Stimulated activated CD4-positive, alpha-beta T cell treated with anti-CD3 and anti-CD28 coated beads, Interleukin-1b, Interleukin-23, amount 100 ng/mL, for 24 hours (primary cell): ENCODE measurements at places on chromosomes 4 and X.

- DNase-seq: no peak
Measured at GRCh38 chr4:185566972-185567371, 31.7 kb upstream of the PDLIM3 start.

- DNase-seq: no peak
Measured at GRCh38 chrX:40320819-40321218, 223.1 kb upstream of the BCOR start.

- DNase-seq: no peak
Measured at GRCh38 chr4:137299281-137299680, 233.0 kb downstream of the PCDH18 start.

GRCh38 chrX:362351-362750 is 24.4 kb downstream of the PPP2R3B start:
- no peak for DNase-seq

DNA sequence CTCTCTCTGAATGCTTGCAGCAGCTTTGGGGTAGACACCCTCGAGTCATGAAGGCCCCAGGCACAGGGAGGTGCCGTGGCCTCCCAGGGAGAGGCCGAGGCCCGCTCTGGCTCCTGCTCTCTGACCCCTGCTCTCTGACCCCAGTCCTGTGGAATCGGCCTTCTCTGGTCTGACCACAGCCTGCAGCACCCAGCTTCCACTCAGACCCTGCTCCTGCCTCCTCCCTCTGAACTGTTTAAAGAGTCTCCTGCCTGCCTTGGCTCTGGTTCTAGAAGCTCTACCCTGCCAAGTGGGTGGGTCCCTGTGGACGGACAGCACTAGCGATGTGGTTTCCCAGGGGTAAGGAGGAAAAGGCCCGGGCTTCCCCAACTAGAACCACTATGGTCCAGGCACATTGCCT is 78.2 kb upstream of the TMEM150C start:
- no peak for DNase-seq

DNA sequence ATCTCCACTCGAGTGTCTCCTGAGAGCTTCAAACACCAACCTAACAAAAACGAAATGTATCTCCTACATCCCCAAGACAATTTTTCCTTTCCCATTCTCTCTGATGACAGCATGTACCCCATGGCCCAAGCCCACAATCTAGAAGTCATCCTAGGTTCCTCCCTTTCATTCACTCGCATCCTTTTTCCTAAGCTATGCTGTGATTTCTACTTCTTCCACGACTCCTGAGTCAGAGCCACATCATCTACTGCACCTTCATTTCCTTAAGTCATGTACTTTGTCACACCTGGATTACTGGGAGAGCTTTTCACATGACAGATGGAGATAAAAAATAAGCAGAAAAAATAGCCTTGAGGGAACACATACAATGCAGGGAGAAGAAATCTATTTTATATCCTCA is 20.1 kb downstream of the C4orf36 start:
- DNase-seq: no peak

DNA sequence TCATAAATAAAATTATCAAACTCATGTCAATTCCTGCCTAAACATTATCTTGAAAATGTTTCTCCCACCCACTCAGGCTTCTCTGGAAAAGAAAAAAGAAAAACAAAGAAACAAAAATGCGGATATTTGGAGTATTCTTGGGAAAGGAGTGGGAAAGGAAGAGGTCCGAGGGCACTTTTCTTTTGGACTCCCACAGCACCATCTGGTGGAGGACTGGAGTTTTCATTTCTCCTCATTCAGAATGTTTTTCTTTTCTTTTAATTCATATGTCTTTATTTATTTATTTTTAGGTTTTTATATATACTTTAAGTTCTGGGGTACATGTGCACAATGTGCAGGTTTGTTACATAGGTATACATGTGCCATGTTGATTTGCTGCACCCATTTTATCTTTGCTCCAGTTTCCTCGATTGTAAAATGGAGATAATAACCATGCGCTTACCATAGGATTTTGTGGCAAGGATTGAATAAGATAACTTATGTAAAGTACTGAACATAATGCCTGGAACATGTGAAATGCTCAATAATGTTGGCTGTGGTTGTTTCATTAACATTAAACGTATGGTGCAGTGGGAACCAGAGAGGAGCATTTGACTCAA is 8.0 kb upstream of the KCNE5 start:
- DNase-seq: no peak

DNA sequence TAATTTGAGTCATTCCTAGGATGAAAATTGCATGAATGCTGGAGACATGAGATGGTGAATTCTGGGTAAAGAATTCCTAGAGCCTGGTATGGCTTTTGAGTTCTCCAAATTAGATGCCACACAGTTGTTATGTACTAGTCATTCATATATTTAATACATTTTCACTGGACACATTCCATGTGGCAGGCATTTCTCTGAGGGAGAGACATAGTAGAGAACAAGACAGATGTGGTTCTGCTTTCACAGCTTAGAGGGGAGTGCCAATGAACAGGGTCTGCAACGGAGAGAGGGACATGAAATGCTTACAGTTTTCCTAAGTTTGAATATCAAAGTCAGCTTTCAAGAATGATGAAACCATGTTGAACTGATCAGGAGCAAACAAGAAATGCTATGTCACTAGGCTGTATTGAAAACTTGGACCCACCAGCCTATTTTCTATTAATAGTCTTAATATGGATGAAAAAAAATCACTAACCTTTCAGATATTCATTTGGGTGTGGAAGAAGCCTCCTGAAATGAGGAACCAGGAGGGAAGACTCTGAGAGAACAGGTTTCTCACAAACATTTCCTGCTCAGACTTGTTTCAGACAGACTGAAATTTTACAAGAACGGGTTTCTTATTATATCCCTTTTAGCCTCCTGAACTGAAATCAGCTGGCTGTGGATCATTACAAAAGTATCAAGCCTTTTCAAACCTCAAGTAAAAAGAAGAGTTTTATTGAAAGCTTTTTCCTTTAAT is 276.0 kb upstream of the TET2 start:
- DNase-seq: no peak

DNA sequence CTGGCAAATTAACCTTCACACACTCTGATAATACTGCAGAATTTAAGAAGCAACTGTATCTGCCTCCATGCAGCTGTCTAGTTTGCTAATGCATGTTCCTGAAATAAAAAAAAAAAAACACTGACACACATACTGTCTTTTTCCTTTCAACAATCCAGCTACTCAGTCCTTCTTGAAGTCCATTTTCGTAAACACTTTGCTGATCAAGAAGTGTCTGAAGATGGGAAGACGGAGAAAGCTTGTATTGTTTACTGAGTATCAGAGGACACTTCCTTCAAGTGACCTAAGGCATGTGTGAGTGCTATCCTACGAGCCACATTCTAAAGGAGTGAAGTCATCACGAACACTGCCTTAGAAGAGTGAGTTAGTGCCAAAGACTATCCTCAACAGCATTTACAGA is 82.6 kb downstream of the LUZP4 start:
- no peak for DNase-seq

GRCh38 chr4:150518559-150518958 is 63.4 kb upstream of the MAB21L2 start:
- no peak for DNase-seq

DNA sequence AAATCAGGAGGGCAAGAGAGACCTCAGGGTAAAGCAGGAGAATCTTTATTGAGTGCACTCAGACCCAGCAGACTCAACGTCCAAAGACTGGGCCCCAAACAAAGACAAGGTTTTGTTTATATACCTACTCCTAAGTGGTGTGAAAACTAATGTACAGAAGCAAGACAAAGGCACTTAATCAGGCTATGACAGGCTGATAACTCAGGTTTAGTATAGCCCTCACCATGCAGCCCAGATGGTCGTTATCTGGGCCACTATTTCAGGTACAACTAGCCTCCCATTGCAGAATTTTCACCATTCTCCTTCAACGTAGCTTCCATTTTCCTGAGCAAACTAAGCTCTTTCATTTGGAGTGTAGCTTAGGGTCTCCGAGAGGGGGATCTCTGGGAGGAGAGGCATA is 36.9 kb downstream of the SULT1E1 start:
- no peak for DNase-seq

DNA sequence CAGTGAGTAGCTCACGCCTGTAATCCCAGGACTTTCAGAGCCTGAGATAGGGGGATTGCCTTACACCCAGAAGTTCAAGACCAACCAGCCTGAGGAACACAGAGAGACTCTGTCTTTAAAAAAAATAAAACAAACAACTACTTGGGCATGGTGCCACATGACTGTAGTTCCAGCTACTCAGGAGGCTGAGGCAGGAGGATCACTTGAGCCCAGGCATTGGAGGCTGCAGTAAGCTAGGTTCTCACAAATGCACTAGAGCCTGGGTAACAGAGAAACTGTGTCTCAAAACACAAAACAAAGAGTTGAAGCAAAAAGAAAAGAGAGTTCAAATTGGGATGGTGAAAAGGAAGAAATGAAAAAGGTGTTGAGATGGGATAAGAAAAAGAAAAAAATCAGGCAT is 10.8 kb downstream of the CAMK2D start:
- no peak for DNase-seq

DNA sequence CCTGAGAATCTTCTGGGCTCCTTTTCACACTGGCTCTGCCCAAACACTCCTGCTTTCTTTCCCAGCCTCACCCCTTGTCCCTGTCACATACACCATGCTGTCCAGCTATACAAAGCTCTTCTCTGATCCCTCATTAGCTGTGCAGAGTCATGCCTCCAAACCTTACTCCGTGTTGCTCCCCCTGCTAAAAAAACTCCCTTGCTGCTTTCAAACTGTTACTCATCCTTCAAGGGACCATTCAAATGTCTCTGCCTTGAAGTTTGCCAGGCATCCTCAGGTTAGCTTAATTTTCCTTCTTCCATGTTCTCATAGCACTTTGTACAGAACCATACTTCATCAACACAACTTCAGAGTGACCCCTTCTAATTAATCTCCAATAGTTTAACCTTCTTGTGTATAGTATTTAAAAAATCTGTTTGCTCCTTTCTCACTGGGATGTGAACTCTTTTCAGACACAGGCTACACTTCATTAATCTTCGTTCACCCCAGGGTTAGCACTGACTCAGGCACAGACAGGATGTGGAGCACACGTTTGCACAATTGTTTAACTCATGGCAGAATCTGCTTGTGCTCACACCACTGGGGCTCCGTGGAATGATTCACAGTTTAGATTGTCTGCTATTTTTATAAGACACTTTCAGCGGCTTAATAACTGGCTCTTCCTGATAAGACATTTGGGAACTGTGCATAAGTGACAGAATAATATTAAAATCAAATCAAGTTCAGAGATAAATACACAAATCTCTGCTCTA is 21.4 kb upstream of the SEL1L3 start:
- no peak for DNase-seq

DNA sequence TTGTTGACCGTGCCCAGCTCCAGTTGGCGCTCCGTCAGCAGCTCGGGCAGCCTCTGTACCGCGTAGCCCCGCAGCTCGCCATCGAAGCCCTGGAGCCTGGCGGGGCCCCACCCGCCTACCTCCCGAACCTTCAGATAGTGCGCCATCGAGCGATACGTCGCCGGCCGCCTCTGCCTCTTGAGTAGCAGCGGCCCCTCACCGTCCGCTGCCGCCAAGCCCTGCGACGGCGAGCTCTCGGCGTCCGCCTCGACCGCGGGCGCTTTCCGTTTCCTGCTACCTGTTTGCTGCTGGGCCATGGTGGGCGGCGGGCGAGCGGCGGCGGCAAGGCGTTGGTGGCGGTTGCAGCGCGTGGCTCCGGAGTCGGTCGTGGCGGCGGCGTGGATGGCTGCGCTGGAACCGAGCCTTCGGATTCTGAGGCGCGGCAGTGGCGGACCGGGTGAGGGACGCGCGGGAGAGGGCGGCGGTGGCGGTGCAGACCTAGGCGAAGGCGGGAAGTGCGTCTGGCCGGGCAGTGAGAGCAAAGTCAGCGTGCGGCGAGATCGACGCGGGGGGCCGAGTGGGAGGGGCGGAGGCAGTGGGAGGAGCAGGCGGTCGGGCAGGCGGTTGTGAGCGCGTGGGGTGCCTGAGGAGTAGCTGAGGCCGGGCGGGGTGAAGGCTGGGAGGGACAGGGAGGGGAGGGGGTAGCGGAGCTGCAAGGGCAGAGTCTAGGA is at the start of gene DCAF12L1:
Gene DCAF12L1 (minus strand): TSS at position 502 of the 710 bp plus-strand sequence. CDS start 206 bp downstream, at position 296.
- DNase-seq: no peak

DNA sequence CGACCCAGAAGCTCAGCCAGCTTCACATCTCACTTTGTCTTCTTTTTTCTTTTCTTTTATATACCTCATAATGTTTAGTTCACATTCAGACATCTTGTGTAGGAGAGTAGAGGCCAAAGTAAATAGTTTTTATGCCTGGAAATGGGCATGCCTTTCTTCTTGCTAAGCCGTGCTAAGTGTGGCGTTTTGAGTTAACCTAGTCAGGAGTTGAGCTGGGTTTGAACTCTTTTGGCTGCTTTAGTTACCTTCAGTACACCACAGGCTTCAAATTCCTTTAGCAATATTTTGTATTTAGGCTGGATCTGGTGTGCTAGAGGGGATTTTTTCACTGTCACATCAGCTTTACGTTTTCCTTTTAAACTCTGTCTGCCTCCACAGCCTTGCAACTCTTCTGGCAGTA is 300.8 kb downstream of the ZNF674 start:
- no peak for DNase-seq

- DNase-seq: no peak
Measured at GRCh38 chr4:61309616-61310015, 109.5 kb downstream of the ADGRL3 start.

GRCh38 chrX:97065973-97066372 is 182.3 kb downstream of the RPA4 start:
- no peak for DNase-seq

DNA sequence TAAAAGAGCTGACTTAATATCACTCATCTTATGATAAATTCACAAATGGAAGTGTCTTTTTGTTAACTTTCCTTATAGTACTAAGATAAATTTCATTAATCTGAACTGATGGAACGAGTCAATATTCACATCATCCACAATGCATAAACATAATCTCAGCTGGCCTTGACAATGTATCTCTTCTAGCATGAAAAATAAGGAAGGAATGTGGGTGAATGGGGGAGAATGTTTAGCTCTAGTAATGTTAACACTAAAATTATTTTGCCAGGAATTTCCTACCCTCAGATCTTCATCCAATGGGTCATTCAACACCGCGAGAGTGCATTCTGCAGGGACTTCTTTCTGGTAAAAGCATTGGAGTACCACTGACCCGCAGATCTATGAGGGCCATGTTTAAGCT is 15.8 kb downstream of the TRPC3 start:
- no peak for DNase-seq

DNA sequence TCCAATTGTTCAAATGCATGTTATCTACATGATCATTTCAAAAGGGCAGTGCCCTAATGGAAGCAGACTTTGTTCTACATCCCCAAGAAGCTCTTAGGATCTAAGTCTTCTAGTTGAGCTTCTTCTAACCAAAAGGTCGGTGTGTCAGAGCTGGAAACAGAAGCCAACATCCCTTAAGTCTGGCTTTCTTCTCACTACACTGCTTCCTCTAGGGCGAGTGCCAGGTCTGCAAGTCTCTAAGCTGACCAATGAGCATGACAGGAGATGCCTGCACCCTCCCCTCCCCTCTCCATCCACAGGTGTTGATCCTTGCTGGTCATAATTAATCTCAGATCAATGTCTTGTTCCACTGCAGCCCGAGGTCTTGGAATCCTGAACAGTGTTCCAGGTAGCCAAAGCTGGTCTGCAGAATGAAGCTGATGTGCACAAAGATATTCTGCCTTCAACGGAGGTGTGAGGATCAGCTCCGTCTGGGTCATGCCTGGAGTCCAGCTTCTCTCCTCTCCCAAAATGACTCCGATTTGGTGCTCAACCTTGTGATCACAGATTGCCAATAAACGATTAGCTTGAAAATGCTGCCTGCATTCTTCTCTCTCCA is 44.1 kb downstream of the WDR1 start:
- no peak for DNase-seq
